ENCODE measurements at places on chromosomes 1 and 21. TPM values are rescaled to one million over a fixed set of nuclear protein-coding genes. Genes with fewer than 3 reads are reported as not detected.

The SLC9C2 gene
- not detected for total RNA-seq

The TRNP1 gene
- 56.5 TPM for total RNA-seq

The S1PR1 gene
- 0.17 TPM for total RNA-seq

The PTGER3 gene
- total RNA-seq: 7.9 TPM

The CLK2 gene
- total RNA-seq: 36.7 TPM

The OR2T2 gene
- total RNA-seq: not detected

The TRMT13 gene
- 11.0 TPM for total RNA-seq

The SLAMF8 gene
- total RNA-seq: not detected

DNA sequence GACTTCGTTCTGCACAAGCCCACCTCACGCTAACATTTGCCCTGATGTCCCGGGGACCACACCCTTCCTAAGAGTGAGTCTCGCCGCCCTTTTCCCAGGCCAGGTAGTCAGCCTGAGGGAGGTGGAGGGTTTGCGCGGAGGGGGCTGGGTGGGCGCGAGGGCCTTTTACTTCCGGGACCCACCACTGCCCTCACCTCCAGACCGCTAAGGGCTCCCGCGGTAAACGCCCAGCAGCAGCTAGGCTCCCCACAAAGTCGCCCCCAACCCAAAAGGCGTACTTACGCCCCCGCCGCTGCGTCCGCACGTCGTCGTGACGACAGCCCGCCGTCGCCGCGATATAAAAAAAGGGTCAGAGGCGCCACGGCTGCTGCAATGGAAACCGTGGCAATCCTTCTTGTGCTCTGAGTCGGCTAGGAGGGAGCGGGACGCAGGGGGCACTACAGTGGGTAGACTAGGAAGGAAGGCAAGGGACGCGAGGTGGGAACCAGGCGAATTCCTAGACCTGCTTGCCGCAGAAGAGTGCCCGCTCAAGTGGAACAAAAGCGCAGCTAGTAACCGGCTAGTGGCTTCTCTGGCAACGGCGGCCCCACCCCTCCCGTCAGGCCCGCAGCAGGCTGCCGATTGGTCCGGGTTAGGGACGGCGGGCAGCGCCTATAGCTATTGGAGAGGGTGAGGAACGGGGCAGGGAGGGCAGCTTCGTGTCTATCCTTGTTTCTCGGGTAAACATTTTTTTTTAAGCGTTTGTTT is at the start of gene ODF2L:
Gene ODF2L (minus strand): TSS at position 573 of the 747 bp plus-strand sequence. CDS start 9,296 bp downstream, outside the sequence.
- peaks cover 6% of the 10 kb centered on the region for H3K27me3 ChIP-seq
- peaks cover 2% of the 10 kb centered on the region for H3K36me3 ChIP-seq
- peak; percentile 97 for DNase-seq
- H3K4me1 ChIP-seq: peaks cover 32% of the 10 kb centered on the region
- peak within 1 kb of the TSS; percentile 91 for H3K4me3 ChIP-seq
- peak within 1 kb of the TSS; percentile 97 for H3K27ac ChIP-seq

- H3K4me1 ChIP-seq: peaks cover 23% of the 10 kb centered on the region
- DNase-seq: no peak
These were observed 61.7 kb downstream of the TSEN15 start for GRCh38 chr1:184113251-184113650.

GRCh38 chr1:29243023-29243870 is 6.9 kb downstream of the PTPRU start:
- no peak overlapping the region for H3K4me3 ChIP-seq
- peaks cover 13% of the 10 kb centered on the region for H3K4me1 ChIP-seq
- H3K27me3 ChIP-seq: no peaks in the 10 kb centered on the region
- no peaks in the 10 kb centered on the region for H3K36me3 ChIP-seq

DNA sequence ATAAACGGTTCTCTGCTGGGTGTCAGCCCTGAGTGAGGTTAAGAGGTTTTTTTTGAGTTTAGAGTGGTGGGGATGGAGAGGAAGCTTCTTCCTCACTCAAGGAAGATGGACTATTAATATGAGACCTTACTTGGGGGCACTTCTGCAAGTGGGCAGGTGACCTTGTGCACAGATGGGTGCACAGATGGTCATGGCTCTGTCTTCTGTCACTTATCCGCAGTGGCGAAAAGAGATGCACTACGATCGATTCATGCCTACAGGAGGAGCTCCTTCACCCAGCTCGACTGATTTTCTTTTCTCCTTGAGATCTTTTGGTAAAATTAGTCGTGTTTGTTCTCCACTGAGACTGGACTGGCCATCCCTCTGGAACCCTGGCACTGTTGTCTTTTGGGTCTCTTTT is 22.9 kb upstream of the CYYR1 start:
- DNase-seq: no peak
- no peaks in the 10 kb centered on the region for H3K4me1 ChIP-seq
- no peak overlapping the region for H3K4me3 ChIP-seq
- H3K27ac ChIP-seq: no peak overlapping the region
- no peaks in the 10 kb centered on the region for H3K36me3 ChIP-seq

GRCh38 chr1:222182641-222183040 is 365.3 kb downstream of the HHIPL2 start:
- DNase-seq: no peak
- H3K4me3 ChIP-seq: no peak overlapping the region
- no peak overlapping the region for H3K27ac ChIP-seq
- H3K4me1 ChIP-seq: no peaks in the 10 kb centered on the region
- no peaks in the 10 kb centered on the region for H3K36me3 ChIP-seq

- DNase-seq: no peak
- H3K36me3 ChIP-seq: no peaks in the 10 kb centered on the region
- H3K4me1 ChIP-seq: peaks cover 8% of the 10 kb centered on the region
- H3K27me3 ChIP-seq: peaks cover 12% of the 10 kb centered on the region
- H3K4me3 ChIP-seq: no peak overlapping the region
These were observed 604.7 kb upstream of the PLXNA2 start for GRCh38 chr1:208848854-208849253.

GRCh38 chr21:31294691-31295090 is 49.4 kb downstream of the TIAM1 start:
- no peak for DNase-seq
- no peaks in the 10 kb centered on the region for H3K36me3 ChIP-seq
- peaks cover 36% of the 10 kb centered on the region for H3K4me1 ChIP-seq
- H3K4me3 ChIP-seq: no peak overlapping the region
- H3K27me3 ChIP-seq: no peaks in the 10 kb centered on the region

GRCh38 chr21:40272037-40272436 is 404.8 kb downstream of the PCP4 start:
- H3K27me3 ChIP-seq: no peaks in the 10 kb centered on the region
- H3K4me3 ChIP-seq: no peak overlapping the region

DNA sequence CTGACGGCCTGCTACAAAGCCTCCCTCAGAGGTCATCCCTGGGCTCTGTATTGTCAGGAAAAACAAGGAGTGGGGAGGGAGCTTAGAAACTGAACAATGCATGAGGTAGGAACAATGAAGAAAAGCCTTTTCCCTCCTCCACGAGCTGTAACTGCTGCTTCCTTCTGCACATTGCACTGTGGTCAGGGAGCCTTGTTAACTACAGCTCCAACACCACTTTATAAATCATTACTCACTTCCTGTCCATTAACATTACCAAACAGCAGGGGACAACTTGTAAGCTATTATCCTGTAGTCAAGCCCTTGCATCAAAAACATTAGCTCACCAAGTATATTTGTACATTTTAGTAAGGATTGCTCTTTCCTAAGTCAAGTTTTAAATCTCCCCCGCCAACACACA is 336.0 kb upstream of the NR5A2 start:
- no peak overlapping the region for H3K27ac ChIP-seq
- H3K4me3 ChIP-seq: no peak overlapping the region
- no peaks in the 10 kb centered on the region for H3K36me3 ChIP-seq

DNA sequence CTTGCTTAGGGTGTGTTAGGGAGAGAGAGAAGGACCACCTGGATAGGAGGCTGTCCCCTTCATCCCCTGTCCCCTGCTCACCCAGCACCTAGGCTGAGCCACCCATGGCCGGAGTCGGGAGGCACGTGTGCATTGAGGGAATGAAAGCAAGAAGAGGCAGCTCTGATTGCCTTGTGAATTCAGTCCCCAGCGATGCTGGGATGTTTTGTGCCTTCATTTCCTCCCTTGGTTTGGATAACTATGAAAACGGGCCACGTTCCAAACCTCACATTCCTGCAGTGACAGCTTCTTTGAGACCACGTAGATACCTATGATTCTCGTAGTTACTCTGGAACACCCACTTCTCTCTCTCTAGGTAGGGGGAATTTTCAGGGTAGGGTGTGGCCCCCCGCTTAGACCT is 67.1 kb downstream of the MAN1C1 start:
- H3K36me3 ChIP-seq: peaks cover 4% of the 10 kb centered on the region
- no peak overlapping the region for H3K27ac ChIP-seq
- no peak for DNase-seq
- peaks cover 5% of the 10 kb centered on the region for H3K27me3 ChIP-seq
- peaks cover 30% of the 10 kb centered on the region for H3K4me1 ChIP-seq

- peaks cover 8% of the 10 kb centered on the region for H3K27me3 ChIP-seq
- peak; percentile 73 for DNase-seq
- peaks cover 1% of the 10 kb centered on the region for H3K36me3 ChIP-seq
These were observed 53.8 kb downstream of the STUM start for GRCh38 chr1:226602186-226603021.

DNA sequence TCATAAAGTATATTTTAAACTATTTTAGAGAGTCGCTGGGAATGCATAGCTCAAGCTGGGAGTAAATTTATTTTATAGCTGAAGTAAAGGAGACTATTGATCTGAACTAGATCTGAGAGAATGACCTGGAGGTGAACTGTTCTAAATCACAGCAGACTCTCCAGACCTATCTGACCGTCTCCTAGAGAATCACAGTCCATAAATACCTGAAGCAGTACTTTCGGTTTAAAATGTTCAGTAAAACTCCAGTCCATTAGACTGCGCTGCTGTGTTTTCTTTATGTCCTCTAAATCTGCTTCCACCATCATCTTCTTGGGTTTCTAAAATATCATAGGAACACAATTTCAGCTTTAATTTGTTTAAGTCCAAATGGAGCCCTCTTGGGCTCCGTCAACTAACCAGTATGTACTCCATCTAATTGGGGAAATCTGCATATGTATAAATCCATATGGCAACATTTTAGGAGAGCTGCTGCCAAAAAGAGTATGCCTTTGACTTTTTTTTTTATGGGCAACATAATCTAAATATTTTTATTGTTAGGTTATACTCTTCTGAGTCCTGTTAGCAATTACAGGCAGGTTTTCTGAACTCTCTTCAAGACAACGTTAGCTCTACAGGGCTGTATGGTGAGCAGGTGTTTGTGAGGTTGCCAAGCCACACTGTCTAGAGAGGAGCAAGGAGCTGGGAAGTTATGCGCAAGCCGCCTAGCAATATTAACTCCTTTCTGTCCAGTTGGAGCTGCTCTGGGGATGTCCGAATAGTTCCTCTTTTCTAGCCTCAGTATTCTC is 111.2 kb downstream of the SPAG17 start:
- H3K27ac ChIP-seq: no peak overlapping the region
- H3K4me1 ChIP-seq: peaks cover 5% of the 10 kb centered on the region
- no peak overlapping the region for H3K4me3 ChIP-seq
- no peak for DNase-seq
- peaks cover 6% of the 10 kb centered on the region for H3K27me3 ChIP-seq

- no peaks in the 10 kb centered on the region for H3K27me3 ChIP-seq
- no peak overlapping the region for H3K4me3 ChIP-seq
- no peak for DNase-seq
- no peaks in the 10 kb centered on the region for H3K36me3 ChIP-seq
- H3K27ac ChIP-seq: no peak overlapping the region
- H3K4me1 ChIP-seq: no peaks in the 10 kb centered on the region
These were observed 60.6 kb downstream of the RGS2 start for GRCh38 chr1:192869308-192869940.

- no peak for DNase-seq
- H3K27me3 ChIP-seq: peaks cover 42% of the 10 kb centered on the region
- no peak overlapping the region for H3K27ac ChIP-seq
- H3K36me3 ChIP-seq: no peaks in the 10 kb centered on the region
- no peak overlapping the region for H3K4me3 ChIP-seq
- peaks cover 4% of the 10 kb centered on the region for H3K4me1 ChIP-seq
These were observed 43.6 kb downstream of the FAAH start for GRCh38 chr1:46437723-46438122.

GRCh38 chr1:9242338-9242969 is 7.9 kb downstream of the H6PD start:
- H3K4me1 ChIP-seq: peaks cover 22% of the 10 kb centered on the region
- H3K4me3 ChIP-seq: no peak overlapping the region
- H3K36me3 ChIP-seq: peaks cover 6% of the 10 kb centered on the region
- H3K27ac ChIP-seq: no peak overlapping the region
- no peak for DNase-seq

DNA sequence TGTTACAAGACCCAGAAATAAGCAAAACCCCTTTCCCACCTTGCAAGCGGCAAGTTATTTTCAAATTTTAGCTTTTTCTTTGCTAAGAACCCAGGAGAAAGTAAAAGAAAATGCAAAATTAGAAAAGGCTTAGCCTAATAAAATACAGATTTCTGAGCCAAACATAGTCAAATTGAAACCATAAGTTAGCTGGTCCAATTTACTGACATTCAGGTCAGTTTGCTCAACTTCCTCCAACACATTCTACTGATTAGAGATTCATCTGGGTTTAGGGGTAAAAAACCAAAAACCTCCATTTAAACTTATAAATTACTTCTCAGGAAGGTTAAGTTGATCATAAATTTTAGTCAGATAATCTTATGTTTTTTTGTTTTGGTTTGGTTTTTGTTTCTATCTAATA is 701.8 kb upstream of the CXADR start:
- no peak overlapping the region for H3K27ac ChIP-seq
- no peaks in the 10 kb centered on the region for H3K36me3 ChIP-seq
- H3K4me1 ChIP-seq: no peaks in the 10 kb centered on the region
- no peak for DNase-seq
- no peaks in the 10 kb centered on the region for H3K27me3 ChIP-seq

GRCh38 chr21:27564684-27565301 is 597.9 kb upstream of the ADAMTS5 start:
- peaks cover 48% of the 10 kb centered on the region for H3K4me1 ChIP-seq
- no peak for DNase-seq
- peak overlapping the region; percentile 63 for H3K27ac ChIP-seq
- no peaks in the 10 kb centered on the region for H3K27me3 ChIP-seq
- no peaks in the 10 kb centered on the region for H3K36me3 ChIP-seq
- H3K4me3 ChIP-seq: no peak overlapping the region

GRCh38 chr1:86067626-86068025 is 88.9 kb downstream of the COL24A1 start:
- no peaks in the 10 kb centered on the region for H3K36me3 ChIP-seq
- H3K27ac ChIP-seq: no peak overlapping the region
- H3K4me3 ChIP-seq: no peak overlapping the region
- H3K4me1 ChIP-seq: peaks cover 40% of the 10 kb centered on the region
- no peak for DNase-seq

GRCh38 chr21:35367553-35367952 is 318.5 kb upstream of the RUNX1 start:
- H3K36me3 ChIP-seq: peaks cover under 1% of the 10 kb centered on the region
- no peak overlapping the region for H3K27ac ChIP-seq
- H3K4me3 ChIP-seq: no peak overlapping the region
- no peak for DNase-seq
- H3K4me1 ChIP-seq: peaks cover 18% of the 10 kb centered on the region
- H3K27me3 ChIP-seq: no peaks in the 10 kb centered on the region

DNA sequence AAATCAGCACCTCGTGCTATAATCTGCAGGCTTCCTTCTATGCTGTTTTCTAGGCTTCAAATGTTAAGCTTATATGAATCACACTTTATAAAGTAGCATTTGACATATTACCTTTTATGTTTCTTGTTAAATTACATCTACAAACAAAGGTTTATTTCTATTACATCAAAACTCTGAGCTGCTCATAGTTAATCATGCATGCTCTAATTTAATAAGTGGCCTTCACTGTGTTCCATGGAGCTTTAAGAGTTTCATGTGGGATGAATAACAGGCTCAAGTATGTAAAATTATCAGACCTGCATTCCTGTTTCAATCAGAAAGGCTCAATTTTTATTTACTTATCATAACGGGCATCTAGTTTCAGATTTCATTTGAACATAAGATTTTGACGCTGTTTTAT is 13.0 kb downstream of the SLC19A2 start:
- no peak for DNase-seq
- no peaks in the 10 kb centered on the region for H3K27me3 ChIP-seq
- no peak overlapping the region for H3K27ac ChIP-seq
- no peak overlapping the region for H3K4me3 ChIP-seq
